ENCODE measurements at places on chromosomes 13 and 19.
A peak's percentile ranks its signal among the peaks of the same experiment; 100 is the strongest.

DNA sequence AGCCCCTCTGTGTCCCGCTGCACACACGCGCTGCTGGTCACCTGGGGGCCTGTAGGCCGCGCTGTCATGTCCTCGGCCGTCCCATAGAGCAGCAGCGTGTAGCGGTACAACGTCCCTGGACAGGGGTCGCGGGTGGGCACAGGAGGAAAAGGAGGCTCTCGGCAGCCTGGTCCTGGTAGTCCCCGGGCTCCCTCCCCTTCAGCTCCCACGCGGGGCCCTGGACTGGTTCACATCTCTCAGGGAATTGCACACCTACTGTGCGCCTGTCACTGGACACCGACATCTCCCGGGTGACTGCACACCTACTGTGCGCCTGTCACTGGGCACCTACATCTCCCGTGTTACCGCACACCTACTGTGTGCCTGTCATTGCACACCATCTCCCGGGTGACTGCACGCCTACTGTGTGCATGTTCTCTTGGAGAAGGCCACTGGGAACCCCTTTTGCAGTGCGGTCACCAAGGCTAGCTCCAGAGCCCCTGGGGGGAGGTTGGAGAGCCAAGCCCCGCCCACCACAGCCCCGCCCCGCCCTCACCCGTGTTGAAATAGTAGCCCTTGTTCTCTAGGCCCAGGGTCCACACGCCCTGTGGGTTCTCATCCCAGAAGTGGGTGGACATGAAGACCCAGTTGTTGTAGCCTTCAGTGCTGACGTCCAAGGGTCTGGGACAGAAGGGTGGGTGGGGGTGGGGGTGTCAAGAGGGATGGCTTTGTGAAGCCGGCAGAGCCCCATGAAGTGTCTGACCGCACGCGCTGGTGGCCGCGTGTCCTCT lies 3.5 kb upstream of the C19orf25 start:
- DNase-seq, result no peak

DNA sequence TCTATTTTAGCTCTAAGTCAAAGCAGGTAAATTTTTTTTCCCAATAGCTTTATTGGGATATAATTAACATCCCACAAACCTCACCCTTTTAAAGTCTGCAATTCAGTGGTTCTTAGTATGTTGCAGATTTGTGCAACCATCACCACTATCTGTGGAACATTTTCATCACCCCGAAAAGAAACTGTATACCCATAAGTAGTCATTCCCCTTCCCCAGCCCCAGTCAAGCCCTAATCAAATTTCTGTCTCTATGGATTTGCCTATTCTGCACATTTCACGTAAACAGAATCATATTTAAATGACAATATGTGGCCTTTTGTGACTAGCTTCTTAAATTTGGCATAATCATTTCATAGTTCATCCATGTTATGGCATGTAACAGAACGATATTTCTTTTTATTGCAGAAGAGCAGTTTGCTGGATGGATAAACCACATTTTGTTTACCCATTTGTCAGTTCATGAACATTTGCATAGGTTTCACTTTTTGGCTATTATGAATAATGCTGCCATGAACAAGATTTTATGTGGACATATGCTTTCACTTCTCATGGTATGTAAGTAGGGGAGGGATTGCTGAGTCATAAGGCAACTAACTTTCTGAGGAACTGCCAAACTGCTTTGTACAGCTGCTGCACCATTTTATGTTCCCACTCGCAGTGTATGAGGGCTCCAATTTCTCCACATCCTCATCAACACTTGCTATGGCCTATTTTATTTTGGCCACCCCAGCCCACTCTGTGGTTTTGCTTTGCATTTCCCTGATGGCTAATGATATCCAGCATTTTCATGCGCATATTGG lies 10.9 kb downstream of the SLC46A3 start:
- no peak for DNase-seq

DNA sequence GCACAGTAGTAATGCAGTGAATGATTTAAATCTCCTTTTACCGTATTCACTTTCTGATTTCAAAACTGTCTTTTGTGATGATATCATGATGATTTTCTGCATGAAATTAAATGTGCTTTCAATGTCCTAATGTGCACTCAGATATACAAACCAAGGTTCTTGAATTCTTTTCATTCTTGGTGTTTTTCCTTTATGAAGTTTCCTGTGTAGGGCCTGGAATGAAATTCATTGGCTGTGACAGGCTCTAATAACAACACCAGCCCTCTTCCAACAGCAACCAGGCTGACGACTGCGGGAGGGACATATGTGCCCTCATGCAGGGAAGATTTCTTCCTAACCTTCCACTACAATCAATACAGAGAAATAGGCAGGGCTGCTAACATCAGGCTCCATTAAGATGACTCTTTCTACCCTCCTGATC lies 1052.0 kb downstream of the DIAPH3 start:
- no peak for DNase-seq

GRCh38 chr19:1449467-1450442 lies at the start of gene APC2:
TSS of gene APC2 (plus strand) at chr19:1450121. CDS start at chr19:1453002, 2,881 bp downstream.
- DNase-seq, result no peak

DNA sequence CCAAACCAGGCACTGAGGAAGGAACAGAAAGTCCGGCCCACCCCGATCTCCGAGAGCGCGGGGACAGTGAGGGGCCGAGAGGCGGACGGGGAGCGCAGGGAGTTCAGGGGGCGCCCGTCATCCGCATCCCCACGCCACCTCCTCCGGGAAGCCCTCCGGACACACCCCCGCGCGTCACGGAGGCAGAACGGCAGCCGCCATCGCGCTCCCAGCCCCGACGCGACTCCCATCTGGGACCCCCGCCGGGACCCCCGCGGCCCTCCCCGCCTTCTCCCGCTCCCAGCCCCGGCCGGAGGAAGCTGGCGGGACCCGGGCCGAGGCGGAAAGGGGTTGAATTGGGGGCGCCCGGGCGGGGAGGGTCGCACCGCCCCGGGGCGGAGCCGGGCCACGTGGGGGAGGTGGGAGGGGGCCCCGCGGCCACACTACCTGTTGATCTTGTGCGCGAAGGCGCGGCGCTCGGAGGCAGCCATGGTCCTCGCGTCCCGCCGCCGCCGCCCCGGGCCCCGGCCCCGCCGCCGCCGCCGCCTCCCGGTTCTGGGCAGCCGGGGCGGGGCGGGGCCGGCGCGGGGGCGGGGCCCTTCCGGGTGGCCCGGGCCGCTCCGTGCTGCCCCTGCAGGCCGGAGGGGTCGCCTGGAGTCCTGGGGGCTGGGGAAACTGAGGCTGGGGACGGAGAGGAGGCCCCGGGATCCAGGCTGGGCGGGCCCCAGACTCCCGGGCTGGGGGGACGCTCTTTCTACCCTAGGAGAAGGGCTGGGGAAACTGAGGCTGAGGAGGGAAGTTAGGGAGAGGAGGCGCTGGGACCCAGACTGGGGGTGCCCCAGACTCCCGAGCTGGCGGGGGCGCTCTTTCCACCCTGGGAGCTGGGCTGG lies at the start of gene DOCK6:
TSS of gene DOCK6 (minus strand) at position 554 of the 869 bp plus-strand sequence. CDS start at position 470, 84 bp downstream.
- DNase-seq, result no peak

DNA sequence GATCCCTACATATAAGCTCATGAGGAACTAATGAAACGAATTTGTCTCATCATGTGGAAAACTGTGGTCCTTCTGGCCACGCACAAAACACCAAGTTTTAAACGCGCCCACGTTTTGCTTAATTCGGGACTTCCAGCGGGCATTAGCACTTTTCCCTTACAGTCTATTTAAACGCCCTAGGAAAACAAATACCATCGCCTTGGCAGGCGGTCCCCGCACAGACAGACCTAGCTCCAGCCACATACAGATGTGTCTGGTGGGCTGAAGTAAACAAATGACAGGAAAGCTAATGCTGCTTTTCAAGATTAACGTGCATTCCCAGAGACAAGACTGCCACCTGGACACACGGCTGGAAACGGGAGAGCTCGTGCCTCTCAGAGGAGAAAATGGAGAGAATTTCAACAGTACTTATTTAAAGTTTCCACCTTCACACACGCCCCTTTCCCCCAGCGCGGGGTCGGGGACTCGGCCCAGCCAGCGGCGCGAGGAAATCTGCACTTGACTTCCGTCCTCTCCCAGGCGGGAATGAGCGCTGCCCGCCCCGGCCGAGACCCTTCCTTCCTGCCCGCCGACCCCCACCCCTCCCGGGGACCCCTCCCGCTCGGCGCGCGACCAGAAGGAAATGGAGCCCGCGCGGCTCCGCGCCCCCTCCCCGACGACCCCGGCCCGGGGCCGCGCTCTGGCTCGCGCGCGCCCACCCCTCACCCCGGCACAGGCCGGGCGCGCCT lies 931 bp downstream of the USP12 start:
- peak; percentile 15 for DNase-seq

DNA sequence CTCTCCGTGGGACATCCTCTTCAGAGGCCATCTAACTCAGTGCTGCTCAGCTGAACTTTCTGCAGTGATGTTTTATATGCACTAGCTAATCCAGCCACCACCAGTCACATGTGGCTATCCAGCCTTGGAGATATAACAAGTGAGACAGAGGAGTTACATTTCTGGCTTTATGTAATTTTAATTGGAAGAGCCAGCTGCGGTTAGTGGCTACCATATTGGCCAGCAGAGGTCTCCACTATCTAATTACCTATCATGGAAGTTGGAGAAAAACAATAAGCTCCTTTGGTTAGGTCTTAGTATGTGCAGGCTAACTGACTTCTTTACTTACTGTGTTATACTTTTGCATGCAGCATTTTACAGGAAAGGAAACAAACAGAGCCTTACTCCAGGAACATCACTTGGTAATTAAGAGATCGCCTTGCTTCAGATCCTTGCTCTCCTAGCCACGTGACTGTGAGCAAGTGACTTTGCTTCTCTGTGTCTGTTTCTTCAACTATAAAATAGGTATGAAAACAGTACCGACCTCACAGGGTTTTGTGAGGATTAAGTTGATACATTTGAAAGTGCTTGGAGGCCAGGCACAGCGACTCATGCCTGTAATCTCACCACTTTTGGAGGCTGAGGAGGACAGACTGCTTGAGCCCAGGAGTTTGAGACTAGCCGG lies 1.6 kb upstream of the KLK10 start:
- no peak for DNase-seq

DNA sequence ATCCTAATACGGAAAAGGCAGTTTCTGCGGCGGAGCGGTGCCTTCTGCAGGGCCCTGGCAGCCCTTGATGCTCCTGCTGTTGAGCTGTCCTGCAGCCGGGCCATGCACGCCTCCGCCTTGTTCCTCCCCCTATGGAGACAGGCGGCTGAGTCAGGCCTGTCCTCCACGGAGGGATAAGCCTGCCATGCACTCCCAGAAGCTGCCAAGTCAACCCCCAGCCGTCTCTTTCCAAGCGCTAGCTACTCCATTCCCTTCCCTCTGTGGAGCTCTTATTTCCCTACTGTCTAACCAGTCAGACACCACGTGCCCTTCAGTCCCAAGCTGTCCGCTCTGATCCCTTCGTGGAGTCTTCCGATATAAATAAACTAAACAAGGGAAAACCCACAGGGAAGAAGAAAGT lies 197.0 kb downstream of the COL4A1 start:
- DNase-seq, result no peak

- no peak for DNase-seq
Measured at GRCh38 chr19:38635483-38636399, 11.7 kb upstream of the ACTN4 start.

- DNase-seq, result no peak
Measured at GRCh38 chr13:110436786-110437370, 124.6 kb downstream of the RAB20 start.

DNA sequence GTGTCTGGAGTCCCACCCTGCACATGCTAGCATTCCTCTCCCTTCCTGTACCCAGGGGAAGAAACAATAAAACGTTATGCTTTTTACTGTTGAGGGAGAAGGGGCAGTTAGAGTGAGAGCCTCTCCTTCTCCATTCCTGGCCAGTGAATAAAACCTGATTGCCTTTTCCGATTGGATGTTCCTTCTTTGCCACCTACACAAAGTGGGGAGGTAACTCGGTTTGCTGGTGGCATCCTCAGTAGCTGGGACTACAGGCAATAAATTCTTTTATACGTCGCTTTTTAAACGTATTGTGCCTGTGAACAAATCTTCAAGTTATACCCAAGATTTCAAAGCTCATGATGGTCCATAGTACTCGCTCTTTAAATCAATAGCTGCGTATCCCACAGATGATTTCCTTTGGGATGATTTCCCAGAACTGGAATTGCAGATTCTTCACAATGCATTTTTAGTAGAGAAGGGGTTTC lies 660 bp upstream of the MVB12A start:
- no peak for DNase-seq

DNA sequence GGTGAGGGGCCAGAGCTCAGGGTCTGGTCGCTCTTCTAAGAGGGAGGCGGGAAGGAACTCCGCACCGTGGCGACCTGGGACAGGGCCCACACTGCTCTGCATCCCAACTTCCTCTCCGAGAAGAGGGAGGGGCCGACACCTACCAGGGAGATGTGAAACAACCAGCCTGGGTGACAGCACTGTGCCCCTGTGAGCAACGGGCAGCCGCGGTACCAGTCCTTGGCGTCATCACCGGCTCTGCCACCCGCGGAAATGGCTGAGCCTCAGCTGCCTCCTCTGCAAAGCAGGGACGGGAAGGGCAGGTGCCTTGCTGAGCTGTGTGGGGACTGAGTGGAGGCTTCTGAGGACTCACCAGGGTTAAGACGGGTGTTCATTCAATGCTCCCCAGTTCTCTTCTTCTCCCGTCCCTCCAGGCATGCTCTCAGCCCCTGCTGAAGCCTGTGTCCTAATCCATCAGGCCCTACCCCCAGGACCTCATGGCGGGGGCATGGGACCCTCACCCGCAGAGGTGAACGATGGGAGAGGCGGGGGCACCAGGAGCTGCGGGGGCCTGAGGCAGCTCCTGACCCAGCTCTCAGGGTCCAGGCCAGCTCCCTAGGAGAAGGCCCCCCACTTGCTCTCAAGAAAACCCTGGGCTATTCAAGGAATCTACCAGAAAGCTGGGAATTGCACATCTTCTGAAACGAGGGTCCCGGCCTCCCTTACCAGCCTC lies 9.3 kb downstream of the ZNF787 start:
- no peak for DNase-seq

DNA sequence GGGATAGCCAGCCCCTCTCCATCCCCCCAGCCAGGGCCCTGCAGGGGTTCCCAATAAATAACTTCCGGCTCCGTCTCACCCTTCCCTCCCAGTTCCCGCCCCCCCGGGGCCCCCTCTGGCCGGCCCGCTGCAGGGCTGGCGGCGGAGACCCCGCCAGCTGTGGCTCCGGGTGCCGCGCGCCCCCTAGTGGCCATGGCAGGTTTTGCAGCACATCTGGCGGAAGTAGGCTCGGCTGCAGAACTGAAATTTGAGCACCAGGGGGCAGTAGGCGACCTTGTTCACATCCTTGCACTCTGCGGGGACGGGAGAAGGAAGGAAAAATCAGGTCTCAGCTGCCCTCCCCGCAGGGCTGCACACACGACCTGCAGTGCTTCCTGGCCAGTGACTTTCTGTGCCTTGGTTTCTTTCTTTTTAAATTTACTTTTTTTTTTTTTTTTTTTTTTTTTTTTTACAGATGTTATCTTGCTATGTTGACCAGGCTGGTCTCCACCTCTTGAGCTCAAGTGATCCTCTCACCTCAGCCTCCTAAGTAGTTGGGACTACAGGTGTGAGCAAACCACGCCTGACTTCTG lies 3.6 kb upstream of the MYO1F start:
- DNase-seq, result no peak

DNA sequence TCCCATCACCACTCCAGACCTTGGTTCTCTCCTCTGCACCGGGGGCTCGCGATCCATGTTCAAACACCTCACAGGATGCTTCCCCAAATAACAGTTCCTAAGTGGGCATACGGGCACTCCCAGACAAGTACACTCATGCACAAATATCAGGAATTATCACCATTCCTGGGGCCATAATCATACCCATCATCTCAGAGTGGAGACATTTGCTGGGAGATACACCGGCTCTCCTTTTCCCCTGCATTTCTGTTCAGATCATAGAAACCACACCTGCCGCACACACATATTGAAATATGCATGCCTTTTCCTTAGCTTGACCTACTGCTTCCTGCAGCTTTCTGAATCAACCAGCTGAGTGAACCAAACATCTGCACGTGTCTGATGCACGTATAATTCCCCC lies 33.9 kb upstream of the MBNL2 start:
- DNase-seq, result no peak

GRCh38 chr13:43268632-43269031 lies 245.2 kb downstream of the DNAJC15 start:
- DNase-seq, result no peak
